ENCODE measurements at places on chromosomes 6 and 20. TPM values are rescaled to one million over a fixed set of nuclear protein-coding genes. Genes with fewer than 3 reads are reported as not detected.

Gene SOBP
- 2.6 TPM for total RNA-seq

Gene PPDPF
- 21.4 TPM for total RNA-seq

Gene VGLL2
- total RNA-seq, result not detected

Gene FAM83B
- total RNA-seq, result 0.04 TPM

Gene TPD52L1
- 3.7 TPM for total RNA-seq

Gene MYBL2
- total RNA-seq, result 41.9 TPM

Gene COL12A1
- total RNA-seq, result 5.8 TPM
